ENCODE measurements at places on chromosomes 6 and 20. TPM values are rescaled to one million over a fixed set of nuclear protein-coding genes. Genes with fewer than 3 reads are reported as not detected.

The NRN1 gene
- 16.2 TPM for polyA plus RNA-seq

The NDUFAF5 gene
- 17.8 TPM for polyA plus RNA-seq

The FAM217A gene
- not detected for polyA plus RNA-seq

The TCF15 gene
- polyA plus RNA-seq: 0.06 TPM

The TRIM31 gene
- not detected for polyA plus RNA-seq

DNA sequence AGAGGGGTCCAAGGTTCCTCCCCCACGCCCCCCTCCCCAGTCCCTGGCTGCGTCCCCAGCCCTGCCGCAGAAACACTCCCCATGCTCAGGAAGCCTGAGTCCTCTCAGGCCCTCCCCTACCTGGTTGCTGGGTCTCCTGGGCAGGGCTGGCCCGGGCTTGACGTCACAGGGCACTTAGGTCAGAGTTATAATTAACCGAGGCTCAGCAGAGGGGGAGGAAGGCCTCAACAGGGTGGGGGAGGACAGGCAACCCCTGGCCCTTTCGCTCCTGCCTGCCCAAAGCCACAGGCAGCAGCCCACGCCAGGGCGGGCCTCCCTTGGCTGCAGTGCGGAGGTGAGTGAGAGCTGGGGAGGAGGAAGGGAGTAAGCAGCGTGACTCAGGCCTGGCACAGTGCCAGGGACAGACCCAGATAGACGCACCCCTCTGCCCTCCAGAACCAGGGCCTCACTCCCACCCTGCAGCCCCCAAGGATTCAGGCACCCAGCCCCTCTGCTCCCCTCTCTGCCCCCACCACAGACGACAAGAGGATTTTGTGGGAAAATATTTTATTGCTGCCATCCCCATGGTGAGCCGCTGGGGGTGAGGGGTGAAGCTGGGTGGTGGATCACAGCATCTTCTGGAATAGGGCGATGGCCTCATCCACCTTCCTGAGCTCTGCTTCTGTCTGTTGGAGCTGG, at the start of gene VWA7:
TSS of gene VWA7 (minus strand) at position 340 of the 678 bp plus-strand sequence. CDS start 549 bp downstream, outside the sequence.
- H3K27me3 ChIP-seq: no peaks in the 10 kb centered on the region
- peak within 1 kb of the TSS; percentile 43 for H3K27ac ChIP-seq
- peak within 1 kb of the TSS; percentile 44 for H3K4me3 ChIP-seq
- DNase-seq: peak; percentile 90
- H3K4me1 ChIP-seq: peaks cover 33% of the 10 kb centered on the region

GRCh38 chr20:63538204-63539091, 1.3 kb upstream of the PTK6 start:
- no peak for DNase-seq
- H3K4me1 ChIP-seq: peaks cover 89% of the 10 kb centered on the region
- peak overlapping the region; percentile 67 for H3K4me3 ChIP-seq
- peak overlapping the region; percentile 85 for H3K27ac ChIP-seq
- no peaks in the 10 kb centered on the region for H3K36me3 ChIP-seq

- DNase-seq: no peak
- H3K36me3 ChIP-seq: no peaks in the 10 kb centered on the region
- no peak overlapping the region for H3K4me3 ChIP-seq
- H3K27me3 ChIP-seq: peaks cover 99% of the 10 kb centered on the region
- peaks cover 14% of the 10 kb centered on the region for H3K4me1 ChIP-seq
- no peak overlapping the region for H3K27ac ChIP-seq
These were observed 11.9 kb downstream of the FOXA2 start for GRCh38 chr20:22572491-22572890.

GRCh38 chr6:7897461-7898192, 13.0 kb downstream of the TXNDC5 start:
- H3K36me3 ChIP-seq: peaks cover 100% of the 10 kb centered on the region
- peaks cover 8% of the 10 kb centered on the region for H3K4me1 ChIP-seq
- DNase-seq: peak; percentile 47

DNA sequence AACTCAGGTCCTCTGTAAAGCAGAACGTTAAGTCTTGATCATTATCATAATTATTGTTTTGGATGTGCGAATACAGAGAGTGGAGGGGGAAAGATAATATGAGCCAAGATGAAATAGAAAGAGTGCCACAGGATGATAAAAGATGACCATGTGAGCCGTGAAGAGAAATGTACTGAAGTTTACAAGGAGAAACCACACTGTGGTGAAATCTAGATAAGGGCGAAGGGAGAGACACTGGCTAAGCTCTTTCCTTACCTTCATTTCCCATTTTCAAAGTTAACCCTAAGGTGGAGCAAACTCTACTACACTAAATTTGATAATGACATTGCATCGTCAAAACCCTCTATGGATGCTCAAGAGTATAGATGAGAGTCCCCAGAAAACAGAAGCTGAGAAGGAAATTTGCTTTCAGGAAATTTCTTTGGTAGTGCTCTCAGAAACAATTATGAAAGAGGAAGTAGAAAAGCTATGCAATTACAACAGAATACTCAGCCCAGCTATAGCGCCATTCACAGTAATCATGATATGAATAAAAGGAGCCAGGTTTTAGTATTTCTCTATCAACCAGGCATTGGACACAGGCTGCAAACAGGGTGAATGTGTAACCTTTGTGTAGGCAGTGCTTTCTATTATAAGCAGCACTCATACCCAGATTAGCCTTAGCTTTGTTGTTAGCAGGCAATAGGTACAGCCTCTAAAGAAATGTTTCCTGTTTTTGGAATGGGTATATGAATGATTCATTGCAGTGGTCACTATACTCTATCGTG, 1080.7 kb downstream of the GRIK2 start:
- no peaks in the 10 kb centered on the region for H3K4me1 ChIP-seq
- no peak for DNase-seq
- no peaks in the 10 kb centered on the region for H3K27me3 ChIP-seq
- H3K27ac ChIP-seq: no peak overlapping the region

DNA sequence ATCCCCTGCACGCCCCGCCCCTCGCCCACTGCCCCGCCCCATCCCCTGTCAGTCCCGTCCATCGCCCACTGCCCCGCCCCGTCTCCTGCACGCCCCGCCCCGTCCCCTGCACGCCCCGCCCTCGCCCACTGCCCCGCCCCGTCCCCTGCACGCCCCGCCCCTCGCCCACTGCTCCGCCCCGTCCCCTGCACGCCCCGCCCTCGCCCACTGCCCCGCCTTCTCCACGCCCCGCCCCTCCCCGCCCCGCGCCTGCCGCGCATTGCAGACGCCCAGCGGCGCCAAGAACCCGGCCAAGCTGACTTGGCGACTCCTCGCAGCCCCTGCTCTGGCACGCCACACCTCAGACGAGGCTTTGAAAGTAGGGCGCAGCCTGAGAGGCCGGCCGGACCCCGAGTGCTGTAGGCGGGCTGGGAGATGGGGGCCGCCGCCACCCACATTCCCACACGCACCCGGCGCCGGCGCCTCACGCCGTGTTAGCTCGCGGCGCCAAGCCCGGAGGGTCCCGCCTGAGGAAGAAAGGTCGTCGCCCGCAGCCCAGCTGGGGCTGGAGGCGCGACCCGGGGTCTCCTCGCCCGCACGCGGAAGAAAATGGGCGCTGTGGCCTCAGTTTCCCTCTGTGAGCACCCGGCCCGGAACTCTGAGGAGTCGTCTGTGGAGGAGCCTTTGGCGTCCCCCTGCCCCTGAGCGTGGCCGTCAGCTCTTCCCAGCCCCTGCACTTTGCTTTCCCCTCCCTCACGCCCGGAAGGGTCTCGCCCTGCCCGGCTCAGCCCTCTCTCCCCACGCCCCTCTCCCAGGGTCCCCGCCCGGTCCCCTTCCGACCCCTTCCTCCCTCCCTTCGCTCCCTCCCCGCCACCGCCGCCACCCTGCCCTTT, at the start of gene RAD21L1:
TSS of gene RAD21L1 (plus strand) at position 262 of the 872 bp plus-strand sequence. CDS start 2,410 bp downstream, outside the sequence.
- H3K4me3 ChIP-seq: peak within 1 kb of the TSS; percentile 58
- no peaks in the 10 kb centered on the region for H3K36me3 ChIP-seq
- H3K27ac ChIP-seq: no peak within 1 kb of the TSS
- DNase-seq: peak; percentile 92

GRCh38 chr6:81890846-81891245, 138.4 kb upstream of the TENT5A start:
- H3K27ac ChIP-seq: no peak overlapping the region
- H3K4me1 ChIP-seq: no peaks in the 10 kb centered on the region
- H3K27me3 ChIP-seq: no peaks in the 10 kb centered on the region
- H3K36me3 ChIP-seq: no peaks in the 10 kb centered on the region
- no peak for DNase-seq
- H3K4me3 ChIP-seq: no peak overlapping the region

DNA sequence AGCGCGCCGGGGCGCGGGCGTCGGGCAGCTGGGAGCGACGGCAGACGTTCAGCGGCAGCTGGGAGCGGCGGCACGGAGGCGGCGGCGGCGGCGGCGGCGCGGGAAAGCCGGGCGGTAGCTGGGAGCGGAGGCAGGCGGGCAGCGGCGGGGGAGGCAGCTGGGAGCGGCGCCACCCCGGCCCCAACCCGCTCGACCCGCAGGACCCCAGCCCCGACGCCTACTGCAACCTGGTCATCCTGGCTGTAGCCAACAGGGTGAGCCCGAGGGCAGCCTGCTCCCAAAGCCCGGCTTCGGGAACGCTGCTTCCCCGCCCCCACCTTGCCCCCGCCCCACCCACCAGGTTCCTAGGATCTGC, 8.9 kb downstream of the CCM2L start:
- peaks cover 20% of the 10 kb centered on the region for H3K27me3 ChIP-seq
- H3K4me3 ChIP-seq: peak overlapping the region; percentile 74
- H3K27ac ChIP-seq: no peak overlapping the region
- no peaks in the 10 kb centered on the region for H3K36me3 ChIP-seq
- H3K4me1 ChIP-seq: peaks cover 71% of the 10 kb centered on the region
- DNase-seq: no peak

DNA sequence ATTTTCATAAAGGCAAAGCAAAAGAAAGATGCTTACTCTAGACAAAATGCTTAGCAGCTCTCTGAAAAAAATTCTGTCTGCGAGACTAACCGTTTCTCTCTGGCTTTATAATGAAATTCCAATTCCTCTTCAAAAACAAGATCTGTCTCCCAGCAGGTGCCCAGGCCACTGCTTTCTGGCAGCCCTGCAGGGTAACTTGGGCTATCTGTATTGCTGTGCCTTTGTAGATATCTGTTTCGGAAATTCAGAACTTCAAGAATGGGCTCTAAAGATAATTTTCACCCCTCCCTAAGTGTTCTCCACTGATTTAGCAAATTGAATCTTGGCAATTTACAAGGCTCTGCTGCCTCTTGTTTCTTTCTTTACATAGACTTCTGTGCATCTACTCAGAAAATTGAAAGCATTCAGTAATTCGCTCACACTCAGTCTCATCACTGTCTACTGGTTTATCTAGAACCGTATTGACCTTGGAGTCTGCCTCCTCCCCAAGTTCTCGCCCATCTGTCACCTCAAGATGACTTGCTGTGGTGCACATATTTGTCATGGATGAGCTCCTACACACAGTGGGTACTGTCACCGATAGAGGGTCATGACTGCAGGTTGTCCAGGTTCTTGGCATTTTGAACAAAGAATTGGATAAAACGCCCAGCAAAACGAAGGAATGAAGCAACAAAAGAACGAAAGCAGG, 26.4 kb upstream of the FABP7 start:
- H3K36me3 ChIP-seq: no peaks in the 10 kb centered on the region
- no peak overlapping the region for H3K27ac ChIP-seq
- no peaks in the 10 kb centered on the region for H3K4me1 ChIP-seq
- no peaks in the 10 kb centered on the region for H3K27me3 ChIP-seq

DNA sequence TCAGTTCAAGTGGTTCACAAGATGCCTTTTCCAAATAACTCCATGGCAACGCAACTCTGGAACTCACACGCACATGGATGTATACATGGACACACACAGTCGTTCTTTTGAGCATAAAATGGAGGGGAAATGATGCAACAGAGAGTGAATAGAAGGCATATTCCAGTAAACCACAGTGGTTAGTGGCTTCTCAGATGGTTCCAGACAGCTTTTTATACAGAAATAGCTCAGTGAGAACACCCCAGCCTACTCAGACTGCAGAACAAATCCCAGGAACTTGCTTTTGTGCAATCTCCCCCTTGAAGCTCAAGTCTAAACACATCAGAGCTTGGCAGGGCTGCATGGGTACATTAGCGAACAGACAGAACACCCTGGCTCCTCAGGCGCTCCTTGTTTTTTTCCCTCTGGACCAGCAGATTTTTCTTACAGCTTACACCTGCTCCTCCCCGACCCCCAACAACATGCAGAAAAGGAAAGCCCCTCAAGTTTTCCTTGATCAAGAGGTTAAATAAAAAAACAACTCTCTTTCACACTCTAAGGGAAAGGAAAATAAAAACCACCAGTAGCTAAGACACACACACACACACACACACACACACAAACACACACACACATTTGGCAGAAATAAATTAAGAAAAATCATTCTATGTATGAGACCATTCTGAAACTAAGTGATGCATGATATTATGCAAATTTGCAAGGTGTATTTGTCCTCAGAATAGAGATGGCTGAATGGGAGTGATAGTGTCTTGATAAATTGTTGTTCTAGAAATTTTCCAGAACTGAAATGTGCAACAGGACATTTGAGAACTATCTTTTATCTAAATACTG, 51.2 kb upstream of the RANBP9 start:
- no peaks in the 10 kb centered on the region for H3K36me3 ChIP-seq
- no peak for DNase-seq
- H3K4me1 ChIP-seq: peaks cover 41% of the 10 kb centered on the region

DNA sequence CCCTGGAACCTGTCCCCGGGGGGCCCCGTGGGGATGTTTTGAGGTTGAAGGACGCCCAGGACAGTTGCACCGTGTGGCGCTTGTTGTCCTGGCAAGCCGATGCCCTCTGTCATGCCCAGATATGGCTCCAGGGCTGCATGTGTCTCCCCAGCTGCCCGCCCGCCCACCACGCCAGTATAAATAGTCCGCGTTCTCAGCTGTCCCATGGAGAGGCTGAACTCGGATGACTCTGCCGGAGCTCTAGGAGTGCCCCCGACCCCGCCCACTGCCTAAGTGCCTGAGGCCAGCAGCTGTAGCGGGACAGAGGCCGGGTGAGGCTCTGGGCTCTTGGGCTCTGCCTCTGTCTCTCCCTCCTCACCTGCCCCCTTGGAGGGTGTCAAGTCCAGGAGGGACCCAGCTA, 83.0 kb upstream of the GATA5 start:
- H3K36me3 ChIP-seq: no peaks in the 10 kb centered on the region
- no peak overlapping the region for H3K4me3 ChIP-seq
- no peak for DNase-seq
- no peaks in the 10 kb centered on the region for H3K4me1 ChIP-seq
- H3K27me3 ChIP-seq: peaks cover 7% of the 10 kb centered on the region

- H3K4me1 ChIP-seq: peaks cover 6% of the 10 kb centered on the region
- H3K27ac ChIP-seq: no peak overlapping the region
- H3K4me3 ChIP-seq: no peak overlapping the region
- DNase-seq: no peak
- H3K36me3 ChIP-seq: peaks cover 74% of the 10 kb centered on the region
- no peaks in the 10 kb centered on the region for H3K27me3 ChIP-seq
These were observed 44.8 kb upstream of the EMILIN3 start for GRCh38 chr20:41411391-41411847.
